ENCODE measurements at places on chromosomes 3 and 15.

DNA sequence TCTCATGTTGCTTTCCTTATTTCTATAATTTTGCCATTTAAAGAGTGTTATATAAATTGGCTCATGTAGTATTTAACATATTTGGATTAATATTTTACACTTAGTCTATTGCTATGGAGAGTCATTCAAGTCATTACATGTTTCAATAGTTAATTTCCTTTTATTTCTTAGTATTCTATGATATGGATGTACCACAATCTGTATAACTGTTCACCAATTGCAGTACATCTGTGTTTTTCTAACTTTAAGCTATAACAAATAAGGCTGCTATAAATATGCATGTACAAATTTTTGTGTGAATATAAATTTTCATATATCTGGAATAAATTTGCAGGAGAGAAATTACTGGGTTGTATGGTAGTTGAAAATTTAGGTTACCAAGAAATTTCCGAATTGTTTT, 993.4 kb downstream of the NAALADL2 start:
- no peak for DNase-seq

DNA sequence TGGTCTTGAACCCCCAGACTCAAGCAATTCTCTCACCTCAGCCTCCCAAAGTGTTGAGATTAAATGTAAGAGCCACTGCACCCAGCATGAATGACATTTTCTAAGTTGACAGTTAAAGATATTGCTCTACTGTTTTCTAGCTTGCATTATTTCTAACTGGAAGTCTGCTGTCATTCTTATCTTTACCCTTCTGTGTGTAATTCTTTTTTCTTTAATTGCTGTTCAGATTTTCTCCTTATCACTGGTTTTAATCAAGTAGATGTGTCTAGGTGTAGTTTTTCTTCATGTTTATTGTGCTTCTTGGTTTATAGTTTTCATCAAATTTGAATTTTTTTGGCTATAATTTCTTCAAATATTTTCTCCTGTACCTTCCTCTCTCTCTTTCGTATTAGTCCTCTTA, 4.9 kb downstream of the PARP15 start:
- DNase-seq: no peak

DNA sequence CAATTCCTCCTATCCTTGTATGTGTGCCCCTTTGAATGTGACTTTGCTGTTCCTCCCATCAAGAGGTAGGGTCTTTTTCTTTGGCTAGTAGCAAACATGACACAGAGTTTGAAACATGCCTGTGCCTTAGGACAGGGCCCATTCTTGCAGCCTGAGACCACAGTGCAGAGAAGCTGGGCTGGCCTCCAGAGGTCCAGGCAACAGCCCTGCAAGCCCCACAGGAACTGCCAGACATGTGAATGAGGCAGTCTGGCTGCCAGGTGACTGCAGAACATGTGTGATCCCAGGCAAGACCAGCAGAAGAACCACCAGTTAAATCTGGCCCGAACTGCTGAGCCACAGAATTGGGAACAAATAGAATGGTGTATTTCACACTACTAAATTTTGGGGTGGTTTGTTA, 1.2 kb upstream of the HGD start:
- DNase-seq: no peak

- DNase-seq: peak; percentile 63
These were observed 75.1 kb downstream of the CCK start for GRCh38 chr3:42190701-42191442.

DNA sequence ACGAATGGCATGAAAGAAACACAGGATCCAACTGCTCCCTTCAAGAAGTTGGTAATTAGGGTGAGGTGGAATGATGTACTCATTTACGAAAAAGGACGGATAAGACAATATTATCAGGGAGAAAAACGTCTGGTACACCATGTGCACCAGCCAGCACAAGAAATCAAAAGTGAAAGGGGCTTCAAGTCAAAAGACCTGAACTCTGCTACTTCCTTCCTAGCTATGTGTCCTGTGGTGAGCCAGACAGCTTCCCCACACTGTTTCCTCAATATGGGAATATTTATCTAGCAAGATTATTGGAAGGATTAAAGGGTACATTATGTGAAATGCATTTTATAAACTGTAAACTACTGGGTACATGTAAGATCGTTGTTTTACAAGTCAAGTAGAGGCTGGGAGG, 33.9 kb downstream of the RAB27A start:
- no peak for DNase-seq

GRCh38 chr15:96502196-96502595, 171.7 kb downstream of the NR2F2 start:
- DNase-seq: no peak

DNA sequence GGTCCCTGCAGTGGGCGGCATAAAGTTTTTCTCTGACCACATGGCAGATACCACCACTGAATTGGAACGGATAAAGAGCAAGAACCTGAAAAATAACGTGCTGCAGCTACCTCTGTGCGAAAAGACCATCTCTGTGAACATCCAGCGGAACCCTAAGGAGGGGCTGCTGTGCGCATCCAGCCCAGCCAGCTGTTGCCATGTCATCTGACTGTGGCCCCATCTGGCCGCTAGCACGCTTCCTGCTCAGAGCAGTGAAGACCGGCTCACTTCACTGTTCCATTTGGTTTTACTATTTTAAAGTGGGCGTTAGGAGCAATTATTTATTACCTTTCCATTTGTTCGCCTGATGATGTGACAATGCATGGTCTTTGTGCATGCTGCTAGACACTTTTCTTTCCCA, 62.0 kb downstream of the SNRK start:
- DNase-seq: no peak

GRCh38 chr15:45635191-45635638, 386 bp downstream of the SQOR start:
- peak; percentile 67 for DNase-seq

- no peak for DNase-seq
These were observed 7.8 kb upstream of the FAM174B start for GRCh38 chr15:92663250-92663951.

DNA sequence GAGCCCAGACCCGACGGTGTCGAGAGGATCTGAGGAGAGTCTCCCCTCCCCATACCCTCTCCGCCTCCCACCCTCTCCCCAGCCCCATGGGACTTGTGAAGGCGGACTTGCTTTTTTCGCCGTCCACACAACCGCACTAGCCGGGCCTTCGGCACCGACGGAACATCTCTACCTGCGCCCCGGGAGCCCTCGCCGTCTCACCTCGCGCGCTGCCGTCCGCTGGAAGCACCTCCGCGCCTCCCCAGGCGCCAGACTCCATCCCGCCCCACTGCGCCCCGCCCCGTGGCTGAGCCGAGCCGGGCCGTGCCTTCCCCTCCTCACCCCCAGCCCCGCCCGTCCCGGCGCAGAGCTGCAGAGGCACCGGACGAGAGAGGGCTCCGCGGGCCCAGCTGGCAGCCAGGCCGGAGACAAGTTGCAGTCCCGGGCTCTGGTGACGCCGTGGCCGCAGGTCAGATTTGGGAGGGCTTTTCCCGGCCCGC, at the start of the genes DUOX1 and DUOXA1:
TSS of gene DUOX1 (plus strand) at position 344 of the 479 bp plus-strand sequence. CDS start 1,973 bp downstream, outside the sequence.
TSS of gene DUOXA1 (minus strand) at position 229 of the 479 bp plus-strand sequence. CDS start 6,865 bp downstream, outside the sequence.
- peak; percentile 44 for DNase-seq

- no peak for DNase-seq
These were observed 123.0 kb upstream of the AGBL1 start for GRCh38 chr15:85956532-85957275.

GRCh38 chr3:14371573-14372474, 30.6 kb upstream of the SLC6A6 start:
- DNase-seq: no peak

DNA sequence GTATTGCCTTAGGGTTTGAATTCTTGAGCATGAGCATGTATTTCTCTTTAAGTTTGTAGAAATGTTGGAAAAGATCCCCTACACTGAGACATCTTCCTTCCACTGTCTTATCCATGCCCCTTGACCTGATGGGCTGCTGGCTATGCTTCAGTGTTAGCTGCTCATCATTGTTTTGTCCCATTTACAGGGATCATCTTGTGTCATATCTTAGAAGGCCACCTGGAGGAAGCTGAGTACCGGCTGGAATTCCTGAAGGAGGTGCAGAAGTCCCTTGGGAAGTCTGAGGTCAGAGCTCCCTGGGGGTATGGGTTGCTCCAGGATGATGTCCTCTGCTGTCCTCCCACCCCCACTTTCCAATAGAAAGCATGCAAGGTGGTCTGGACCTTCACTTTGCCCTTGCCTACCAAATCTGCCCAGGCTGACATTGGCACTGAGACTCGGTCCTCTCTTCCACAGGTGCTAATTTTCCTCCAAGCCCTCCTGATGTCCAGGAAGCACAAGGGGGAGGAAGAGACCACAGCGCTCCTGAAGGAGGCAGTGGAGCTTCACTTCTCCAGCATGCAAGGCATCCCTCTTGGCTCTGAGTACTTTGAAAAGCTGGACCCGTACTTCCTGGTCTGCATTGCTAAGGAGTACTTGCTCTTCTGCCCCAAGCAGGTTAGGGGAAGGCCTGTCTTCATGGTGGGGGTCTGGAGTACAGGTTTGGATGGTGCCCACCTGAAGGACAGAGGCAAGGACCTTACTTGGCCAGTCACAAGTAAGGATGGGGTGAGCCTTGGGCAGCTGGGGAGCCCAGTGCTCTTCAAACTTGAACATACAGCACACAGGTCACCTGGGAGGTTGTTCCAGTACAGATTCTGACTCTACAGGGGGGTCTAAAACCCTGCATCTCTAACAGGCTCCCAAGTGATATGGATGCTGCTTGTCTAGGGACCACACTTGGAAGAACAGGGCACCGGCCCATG, 17.7 kb downstream of the TTC21A start:
- DNase-seq: no peak

DNA sequence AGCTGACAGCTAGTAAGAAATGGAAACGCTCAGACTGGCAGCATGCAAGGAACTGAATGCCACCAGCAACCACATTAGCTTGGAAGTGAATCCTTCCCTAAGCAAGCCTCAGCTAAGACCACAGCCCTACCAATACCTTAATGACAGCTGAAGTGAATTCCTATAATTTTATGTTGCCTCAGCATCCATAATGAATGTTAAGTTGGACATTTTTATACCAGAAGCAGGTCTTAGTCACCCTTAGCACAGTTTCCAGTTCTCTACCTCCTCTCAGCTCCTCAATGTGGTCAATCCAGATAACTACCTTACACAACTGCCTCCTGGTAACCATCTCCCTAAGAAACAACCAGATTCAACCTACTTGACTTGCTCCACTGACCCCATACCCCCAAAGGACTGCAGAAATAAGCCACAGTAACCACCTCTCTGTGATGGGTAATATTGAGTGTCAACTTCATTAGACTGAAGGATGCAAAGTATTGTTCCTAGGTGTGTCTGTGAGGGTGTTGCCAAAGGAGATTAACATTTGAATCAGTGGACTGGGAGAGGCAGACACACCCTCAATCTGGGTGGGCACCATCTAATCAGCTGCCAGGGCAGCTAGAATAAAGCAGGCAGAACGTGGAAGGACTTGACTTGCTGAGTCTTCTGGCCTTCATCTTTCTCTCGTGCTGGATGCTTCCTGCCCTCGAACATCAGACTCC, 33.5 kb downstream of the NEDD4 start:
- no peak for DNase-seq

DNA sequence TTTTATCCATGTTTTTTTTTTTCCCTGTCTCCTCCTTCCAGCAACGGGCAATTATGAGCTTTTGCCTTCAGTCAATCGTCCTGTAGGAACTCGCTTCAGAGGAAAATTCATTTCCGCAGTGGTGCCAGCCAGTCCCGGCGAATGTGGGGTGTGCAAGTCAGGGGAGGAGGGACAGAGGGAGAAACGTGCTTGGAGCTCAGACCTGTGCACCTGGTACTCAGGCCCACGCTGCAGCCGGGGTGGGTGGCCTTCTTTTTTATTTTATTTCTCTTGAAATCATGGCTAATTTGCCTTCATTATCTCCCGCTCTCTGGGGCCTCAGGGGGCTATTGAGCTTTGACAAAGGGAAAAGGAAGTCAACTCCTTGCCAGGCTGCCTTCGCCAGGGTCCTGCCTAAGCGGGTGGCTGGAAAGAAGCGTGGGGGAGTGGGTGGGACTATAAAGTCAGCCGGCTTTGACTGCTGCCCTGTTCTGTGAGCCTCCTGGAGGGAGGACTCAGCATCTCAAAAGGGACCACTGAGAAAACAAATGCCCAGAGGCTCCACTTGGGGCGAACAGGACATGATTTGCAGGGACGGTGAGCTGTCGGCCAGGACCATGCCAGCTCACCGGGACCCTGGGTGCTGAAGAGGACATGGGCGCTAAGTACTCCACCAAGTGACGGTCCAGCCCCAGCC, 5.5 kb downstream of the GRIP2 start:
- no peak for DNase-seq

DNA sequence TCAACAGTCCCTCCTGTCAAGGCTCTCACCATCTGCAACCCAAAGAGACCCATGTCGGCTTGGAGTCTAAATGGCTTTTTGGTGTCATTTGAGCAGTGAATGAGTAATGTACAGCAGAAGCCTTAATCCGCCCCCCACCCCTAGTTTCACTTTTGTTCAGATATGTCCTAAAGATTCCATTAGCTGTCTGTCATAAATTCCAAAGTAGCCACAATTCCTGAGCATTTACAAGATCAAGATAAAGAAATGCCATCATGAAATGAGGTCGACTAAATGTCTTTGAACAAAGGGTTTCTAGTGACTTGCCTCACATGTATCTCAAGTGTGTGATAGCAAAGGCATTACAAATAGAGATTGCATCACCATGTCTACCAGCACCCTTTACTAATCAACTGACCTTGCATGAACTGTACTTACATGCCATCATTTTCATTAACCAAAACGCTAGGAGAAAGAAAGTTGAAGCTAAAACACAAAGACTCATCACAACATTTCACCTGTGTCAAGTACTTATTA, 123.8 kb upstream of the PHLDB2 start:
- DNase-seq: no peak

GRCh38 chr3:132395126-132395525, 22.2 kb upstream of the DNAJC13 start:
- DNase-seq: no peak

DNA sequence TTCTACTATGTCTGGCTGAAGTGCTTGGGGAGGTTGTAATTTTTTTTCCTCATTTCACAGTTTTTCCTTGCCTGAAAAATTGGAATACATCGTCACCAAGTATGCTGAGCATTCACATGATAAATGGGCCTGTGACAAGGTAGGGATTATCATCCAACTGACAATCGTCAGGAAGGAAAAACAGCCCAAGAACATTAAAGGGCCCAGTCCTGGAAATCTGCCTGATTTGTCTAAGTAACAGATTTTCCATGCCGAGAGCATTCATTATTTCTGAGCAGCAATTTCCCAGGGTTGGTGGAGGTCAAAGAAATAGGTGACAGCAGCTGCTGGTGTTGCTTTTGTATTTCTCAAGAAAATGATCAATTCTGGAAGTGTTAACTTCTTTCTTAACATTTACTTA, 226.0 kb upstream of the CHRM5 start:
- no peak for DNase-seq

DNA sequence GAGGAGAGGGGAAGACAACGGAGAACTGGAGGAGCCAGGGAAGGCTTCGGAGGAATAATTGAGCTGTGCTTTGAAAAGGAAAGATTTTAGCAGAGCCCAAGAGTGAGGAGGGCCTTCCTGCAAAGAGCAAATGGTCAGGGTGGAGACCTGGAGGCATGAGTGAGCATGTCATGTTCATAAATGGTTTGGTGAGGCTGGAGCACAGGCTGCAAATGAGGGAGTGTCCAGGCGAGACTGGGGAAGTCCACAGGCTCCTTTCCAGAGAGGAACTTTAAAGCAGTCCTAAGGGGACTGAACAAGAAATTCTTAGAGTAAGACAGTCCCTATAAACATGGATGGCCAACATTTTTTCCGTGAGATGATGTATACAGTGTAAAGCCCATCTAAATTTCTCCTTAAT, 108.8 kb downstream of the THSD4 start:
- no peak for DNase-seq

- DNase-seq: no peak
These were observed 89.2 kb upstream of the MITF start for GRCh38 chr3:69650066-69650419.

Measured in activated naive CD4-positive, alpha-beta T cell treated with anti-CD3 and anti-CD28 coated beads, Interleukin-2, amount 50 U/mL, for 16 hours (primary cell).